ENCODE measurements at places on chromosomes 5 and 9.

GRCh38 chr9:70607926-70608325 is 193.5 kb upstream of the KLF9 start:
- DNase-seq = no peak

DNA sequence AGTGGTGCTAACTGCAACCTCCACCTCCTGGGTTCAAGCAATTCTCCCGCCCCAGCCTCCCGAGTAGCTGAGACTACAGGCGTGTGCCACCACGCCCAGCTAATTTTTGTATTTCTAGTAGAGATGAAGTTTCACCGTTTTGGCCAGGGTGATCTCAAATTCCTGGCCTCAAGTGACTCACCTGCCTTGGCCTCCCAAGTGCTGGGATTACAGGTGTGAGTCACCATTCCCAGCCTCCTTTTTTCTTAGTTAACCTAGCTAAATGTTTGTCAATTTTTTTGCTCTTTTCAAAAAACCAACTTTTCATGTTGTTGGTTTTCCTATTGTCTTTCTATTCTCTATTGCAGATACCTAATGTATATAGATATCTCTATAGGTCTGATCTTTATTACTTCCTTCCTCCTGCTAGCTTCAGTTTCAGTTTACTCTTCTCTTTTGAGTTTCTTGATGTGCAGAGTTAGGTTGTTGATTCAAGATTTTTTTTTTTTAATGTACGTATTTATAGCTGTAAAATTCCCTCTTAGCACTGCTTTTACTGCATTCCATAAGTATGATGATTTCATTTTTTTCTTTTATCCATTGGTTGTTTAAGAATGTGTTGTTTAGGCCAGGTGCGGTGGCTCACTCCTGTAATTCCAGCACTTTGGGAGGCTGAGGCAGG is 32.9 kb downstream of the FGD3 start:
- no peak for DNase-seq

DNA sequence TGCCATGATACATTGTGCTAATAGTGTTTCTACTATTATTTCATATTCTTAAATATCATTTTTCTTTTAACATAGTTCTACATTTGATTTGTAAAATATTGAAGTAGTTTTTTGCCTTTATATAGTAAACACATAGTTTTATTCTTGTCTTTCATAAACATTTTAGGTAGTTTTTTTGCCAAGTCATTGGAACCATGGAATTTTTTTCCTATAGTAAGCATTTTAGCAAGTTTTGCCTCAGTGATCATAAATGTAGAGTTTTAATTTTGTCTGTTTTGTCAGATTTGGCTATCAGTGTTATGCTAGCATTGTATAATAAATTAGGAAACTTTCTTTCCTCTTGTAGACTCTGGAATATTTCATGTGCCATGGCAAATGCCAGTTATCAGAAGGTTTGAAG is 137.1 kb upstream of the LPAR1 start:
- no peak for DNase-seq

- no peak for DNase-seq
These were observed 57.1 kb downstream of the KCNIP1 start for GRCh38 chr5:170560938-170561337.

DNA sequence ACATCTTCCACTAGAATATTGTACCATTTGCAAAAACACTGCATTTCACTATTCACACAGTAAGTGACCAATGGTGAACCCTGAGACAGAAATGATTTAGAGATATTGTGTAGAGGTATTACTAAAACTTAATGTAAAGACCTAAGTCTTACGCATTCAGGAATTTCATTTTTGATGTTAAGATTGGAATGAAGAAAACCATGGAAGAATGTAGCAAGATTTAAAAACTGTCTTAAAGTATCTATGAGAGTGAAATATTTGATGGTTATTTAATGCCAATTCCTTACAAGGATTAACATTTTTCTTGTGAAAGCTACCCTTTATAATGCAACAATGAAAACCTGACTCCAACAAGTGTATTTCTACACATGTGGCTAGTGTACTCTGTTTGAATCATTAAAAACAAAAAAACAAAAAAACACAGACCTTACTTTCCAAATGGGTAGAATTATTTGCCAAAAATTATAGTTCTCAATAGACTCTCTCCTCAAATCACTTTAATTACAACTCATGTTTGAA is 172.0 kb downstream of the NNT start:
- no peak for DNase-seq

- DNase-seq = no peak
These were observed 42.3 kb downstream of the PAM start for GRCh38 chr5:102797322-102797884.

DNA sequence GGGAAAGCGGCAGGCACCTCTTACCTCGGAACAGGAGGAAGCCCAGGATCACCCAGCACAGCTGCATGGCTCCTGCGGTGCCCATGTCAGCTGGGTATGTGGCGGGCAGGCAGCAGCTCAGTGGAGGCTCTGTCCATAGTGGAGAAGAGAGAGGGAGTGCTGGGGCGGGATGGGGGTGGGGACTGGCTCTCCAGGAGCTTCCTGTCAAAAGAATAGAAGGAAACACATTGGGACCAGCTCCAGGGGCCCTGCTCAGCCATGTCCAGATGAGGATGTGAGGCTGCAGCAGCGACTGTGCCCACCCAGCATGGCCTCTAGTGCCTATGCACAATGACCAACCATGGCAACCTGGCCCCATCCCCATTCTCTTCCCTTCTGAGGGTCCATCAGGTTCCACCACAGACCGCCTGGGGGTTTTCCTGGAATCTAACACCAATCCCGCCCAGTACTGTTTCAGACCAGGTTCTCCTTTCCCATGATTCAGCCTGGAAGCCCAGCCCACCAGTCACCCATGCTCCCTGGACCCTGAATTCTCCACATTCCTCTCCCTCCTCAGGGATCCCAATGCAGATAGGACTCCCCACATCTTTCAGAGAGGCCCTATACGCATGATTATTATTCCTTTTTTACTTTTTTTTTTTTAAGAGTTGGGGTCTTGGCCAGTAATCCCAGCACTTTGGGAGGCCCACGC is at the start of gene ECSCR:
TSS of gene ECSCR (minus strand) at position 158 of the 691 bp plus-strand sequence. CDS start at position 85, 73 bp downstream.
- no peak for DNase-seq

DNA sequence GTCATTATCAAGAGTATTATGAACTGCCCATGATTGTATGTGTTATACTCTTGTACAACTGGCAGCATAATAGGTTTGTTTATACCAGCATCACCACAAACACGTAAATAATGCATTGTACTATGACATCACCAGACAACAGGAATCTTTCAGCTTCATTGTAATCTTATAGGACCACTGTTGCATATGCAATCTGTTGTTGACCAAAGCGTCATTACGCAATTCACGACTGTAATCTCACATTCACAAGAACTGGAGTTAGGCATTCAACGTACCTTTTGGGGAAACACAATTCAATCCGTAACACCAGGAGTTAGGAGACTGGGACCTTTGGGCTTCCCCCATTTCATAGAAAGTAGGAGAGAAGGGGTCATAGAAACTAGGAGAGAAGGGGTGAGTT is 20.4 kb upstream of the ARSI start:
- DNase-seq = no peak

- no peak for DNase-seq
These were observed 68.8 kb downstream of the ELL2 start for GRCh38 chr5:95892784-95893354.

DNA sequence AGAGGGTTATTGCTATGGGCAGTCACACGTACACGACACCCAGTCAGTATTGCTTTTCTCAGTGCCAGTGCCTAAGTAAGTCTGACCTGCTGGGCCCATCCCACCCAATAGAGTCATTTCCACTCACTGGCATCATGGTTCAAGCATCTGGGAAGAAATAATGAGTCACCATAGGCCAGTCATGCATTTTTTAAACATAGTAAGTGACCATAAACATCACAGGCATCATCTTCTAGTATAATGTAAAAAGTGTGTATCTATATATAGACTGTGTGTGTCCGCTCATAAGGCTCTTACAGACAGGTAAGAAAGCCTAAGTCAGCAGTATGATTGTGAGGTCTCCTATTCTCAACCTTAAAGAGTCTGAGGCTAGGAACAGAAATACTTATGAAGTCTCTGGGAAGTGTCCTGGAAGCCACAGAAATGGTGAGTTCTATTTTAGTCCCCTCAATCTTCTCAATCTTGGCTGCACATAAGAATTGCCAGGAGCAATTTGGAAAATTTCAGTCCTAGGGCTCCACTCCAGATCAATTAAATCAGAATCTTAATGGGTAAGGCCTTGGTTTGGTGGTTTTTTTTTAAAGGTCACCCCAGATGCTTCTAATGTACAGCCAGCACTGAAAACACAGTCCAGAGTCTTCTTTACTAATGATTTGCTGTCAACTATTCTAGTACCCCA is 65.2 kb downstream of the ZNF366 start:
- DNase-seq = no peak

DNA sequence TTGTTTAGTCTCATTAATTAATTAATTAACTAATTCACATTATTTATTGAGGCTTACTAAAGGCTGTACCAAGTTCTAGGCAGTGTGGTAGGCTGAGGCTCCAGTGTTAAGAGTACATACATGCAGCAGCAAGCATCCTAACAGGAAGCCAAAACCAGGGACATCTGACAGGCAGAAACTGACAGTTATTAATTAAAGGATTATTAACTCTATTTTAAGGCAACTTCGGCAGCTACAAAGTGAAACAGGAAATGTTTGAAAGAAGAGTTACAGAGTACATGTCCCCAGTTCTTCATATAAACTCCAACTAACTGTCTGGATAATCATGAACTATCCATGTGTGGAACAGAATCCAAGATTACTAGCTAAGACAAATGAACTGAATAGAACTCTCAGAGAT is 39.3 kb upstream of the GABRB2 start:
- no peak for DNase-seq

Measured in T-helper 9 cell (primary cell).